ENCODE measurements at places on chromosomes 2 and 18.

DNA sequence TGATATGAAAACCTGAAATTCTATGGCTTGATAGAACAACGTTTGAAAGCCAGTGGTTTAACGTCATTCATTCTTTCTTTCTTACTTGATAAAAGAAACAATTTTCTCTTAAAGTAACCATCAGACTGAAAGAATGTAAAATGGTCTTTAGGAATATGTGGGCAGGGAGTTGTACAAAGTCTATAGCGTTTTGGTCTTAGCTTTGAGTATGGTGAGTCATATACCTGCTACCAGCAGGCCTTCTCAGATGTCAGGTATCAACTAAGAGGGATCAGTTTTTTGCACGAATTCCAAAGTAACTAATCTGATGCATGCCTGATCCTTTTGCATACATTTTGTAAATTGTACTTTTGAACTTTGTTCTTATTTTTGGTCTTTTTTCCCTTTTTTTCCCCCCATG is 101.5 kb upstream of the DSEL start:
- DNase-seq, result no peak

- peak; percentile 50 for DNase-seq
Observed at GRCh38 chr2:10947005-10947440, 35.3 kb downstream of the KCNF1 start.

DNA sequence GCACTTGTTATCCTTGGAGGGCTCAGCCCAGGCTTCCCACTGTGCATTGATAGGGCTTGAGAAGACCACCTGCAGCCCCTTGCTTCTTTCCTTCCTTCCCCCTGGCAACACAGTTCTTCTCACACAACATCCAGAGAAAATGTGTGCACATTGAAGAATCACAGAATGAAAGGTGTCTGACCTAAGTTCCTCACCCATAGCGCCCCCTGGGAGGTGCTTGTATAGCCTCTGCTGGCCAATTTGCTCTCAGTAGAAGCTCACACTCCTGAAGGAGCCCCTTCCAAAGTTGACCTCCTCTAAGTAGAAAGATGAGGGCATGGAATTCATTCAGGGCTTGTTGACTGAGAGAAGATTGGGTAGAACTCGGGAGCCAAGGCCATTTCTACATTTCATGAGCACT is 758.4 kb upstream of the KLHL29 start:
- DNase-seq, result no peak

DNA sequence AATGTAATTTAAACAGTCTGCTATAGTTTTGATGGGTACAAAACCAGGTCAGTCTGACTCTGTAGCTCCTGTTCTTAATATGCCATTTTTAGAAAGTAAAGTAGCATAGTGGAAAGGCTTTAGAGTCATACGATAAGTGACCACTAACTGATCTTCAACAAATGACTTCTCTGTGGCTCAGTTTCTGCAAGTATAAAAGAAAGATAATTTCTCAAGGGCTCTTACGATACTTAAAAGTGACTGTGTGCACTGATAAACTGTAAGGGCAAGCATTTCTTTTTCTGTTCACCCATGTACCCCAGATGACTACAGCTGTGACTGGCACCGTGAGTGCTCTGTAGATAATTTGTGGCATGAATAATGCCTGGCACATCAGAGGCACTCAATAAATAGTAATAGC is 178.7 kb downstream of the LCLAT1 start:
- no peak for DNase-seq

GRCh38 chr2:4947911-4948310 is 744.3 kb upstream of the SOX11 start:
- no peak for DNase-seq

GRCh38 chr2:159606287-159606686 is 10.1 kb downstream of the BAZ2B start:
- peak; percentile 29 for DNase-seq

GRCh38 chr2:127106457-127106990 is 430 bp downstream of the BIN1 start:
- DNase-seq, result peak; percentile 54

DNA sequence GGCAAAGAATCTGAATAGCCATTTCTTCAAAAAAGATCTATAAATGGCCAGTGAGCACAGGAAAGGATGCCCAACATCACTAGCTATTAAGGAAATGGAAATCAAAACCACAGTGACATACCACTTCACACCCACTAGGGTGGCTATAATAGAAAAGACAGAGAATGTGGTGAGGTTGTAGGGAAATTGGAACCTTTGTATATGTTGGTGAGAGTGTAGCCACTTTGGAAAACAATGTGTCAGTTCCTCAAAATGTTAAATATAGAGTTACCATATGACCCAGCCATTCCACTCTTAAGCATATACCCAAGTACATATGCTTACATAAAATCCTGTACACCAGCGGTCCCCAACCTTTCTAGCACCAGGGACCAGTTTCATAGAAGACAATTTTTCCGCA is 152.8 kb downstream of the SMAD2 start:
- DNase-seq, result no peak

DNA sequence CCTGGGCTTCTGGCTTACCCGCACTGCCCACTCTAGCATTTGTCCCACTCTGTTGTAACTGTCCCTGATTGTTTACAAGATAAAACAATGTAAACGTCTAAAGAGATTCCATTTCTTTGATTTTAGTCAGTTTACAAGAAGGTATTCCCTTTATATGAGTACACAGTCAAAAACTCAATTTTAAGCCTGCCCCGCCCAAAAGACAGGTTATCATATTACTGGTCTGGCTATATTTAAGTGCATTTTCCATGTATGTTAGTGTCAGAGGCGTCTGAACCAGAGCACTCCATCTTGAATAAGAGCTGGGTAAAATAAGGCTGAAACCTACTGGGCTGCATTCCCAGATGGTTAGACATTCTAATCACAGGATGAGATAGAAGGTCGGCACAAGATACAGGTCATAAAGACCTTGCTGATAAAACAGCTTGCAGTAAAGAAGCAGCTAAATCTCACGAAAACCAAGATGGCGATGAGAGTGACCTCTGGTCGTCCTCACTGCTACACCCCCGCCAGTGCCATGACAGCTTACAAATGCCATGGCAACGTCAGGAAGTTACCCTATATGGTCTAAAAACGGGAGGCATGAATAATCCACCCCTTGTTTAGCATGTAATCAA is 15.0 kb downstream of the GPR45 start:
- no peak for DNase-seq

DNA sequence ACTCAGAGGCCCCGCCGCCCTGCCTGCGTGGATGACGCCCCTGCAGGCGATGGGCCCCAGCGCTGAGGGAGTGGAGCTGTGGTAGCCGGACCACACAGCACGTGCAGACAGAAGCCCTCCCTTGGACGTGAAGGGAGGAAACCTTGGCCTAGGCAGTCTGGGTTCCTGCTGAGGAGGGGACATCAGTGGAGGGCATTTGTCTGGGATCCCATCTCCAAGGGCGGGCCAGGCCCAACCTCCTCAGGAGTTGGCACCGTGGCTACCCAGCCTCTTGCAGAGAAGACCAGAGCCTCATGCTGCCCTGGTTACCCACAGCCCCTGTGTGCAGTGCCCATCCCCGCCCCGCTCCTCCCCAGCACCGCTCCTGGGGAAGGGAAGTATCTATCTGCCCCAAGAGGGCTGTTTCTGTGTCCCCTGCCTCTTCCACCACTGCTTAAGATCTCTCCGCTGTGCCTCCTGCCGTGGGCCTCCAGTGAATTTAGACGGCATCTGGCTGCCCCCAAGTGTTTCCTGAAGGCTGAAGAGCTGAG is 241.8 kb downstream of the KLHL29 start:
- DNase-seq, result no peak

- DNase-seq, result no peak
Observed at GRCh38 chr2:98009887-98010760, 14.4 kb upstream of the TMEM131 start.

DNA sequence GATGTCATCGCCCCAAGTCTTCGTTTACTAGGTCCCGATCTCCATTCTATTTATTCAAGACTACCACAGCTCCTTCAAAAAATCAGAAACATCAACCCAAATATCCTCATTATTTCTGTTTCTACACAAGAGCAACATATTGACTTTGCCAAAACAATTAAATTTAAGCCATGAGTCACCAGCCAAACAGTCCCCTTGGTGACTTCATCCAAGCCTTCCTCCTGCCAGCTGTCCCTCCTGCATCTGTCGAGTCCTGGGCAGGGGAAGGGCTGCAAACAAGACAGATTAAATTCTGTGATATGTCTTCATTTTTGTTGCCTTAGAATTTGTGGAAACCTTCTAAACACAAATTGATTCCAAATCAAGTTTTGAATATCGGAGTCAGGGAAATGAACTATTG is 110.3 kb downstream of the SP3 start:
- DNase-seq, result no peak

DNA sequence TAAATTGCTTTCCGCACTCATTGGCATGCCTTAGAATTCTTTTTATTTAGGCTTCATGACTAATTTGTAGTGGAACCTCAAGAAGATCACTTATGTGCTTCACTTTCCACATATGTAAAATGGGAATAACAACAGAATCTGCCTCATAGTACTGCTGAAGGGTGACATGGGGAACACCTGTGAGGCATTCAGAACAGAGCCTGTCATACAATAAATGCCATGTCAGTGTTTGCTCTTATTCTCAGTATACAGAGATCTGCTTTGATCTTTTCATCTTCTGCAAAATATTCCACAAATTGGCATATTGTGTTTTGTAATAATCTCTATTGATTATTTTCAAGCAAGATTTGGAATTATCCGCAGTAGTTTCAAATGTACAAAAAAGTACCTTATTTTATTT is 17.4 kb upstream of the CPS1 start:
- no peak for DNase-seq

DNA sequence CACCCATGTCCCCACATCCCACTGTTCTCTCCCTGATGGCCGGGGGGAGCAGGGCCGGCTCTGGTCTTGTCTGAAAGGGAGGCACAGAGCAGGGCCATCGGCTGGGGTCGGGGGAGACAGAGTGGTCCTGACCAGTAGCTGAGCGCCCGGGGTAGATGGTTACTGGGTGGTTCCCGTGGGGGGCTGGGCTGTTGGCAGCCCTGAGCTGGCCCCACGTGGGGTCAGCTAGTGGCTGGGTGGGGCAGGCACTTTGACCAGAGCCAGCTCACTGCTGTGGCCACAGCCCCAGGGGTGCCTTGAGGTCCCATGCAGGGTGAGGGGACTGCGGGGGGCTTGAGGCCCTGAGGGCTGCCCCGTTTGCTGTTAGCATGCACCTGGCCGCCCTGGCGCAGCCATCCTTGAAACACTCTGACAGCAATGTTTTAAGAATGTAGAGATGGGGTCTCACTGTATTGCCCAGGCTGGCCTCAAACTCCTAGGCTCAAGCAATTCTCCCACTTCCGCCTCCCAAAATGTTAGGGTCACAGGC is 12.3 kb upstream of the NEU4 start:
- DNase-seq, result no peak

GRCh38 chr2:64260817-64261216 is 116.6 kb upstream of the PELI1 start:
- DNase-seq, result peak; percentile 51

DNA sequence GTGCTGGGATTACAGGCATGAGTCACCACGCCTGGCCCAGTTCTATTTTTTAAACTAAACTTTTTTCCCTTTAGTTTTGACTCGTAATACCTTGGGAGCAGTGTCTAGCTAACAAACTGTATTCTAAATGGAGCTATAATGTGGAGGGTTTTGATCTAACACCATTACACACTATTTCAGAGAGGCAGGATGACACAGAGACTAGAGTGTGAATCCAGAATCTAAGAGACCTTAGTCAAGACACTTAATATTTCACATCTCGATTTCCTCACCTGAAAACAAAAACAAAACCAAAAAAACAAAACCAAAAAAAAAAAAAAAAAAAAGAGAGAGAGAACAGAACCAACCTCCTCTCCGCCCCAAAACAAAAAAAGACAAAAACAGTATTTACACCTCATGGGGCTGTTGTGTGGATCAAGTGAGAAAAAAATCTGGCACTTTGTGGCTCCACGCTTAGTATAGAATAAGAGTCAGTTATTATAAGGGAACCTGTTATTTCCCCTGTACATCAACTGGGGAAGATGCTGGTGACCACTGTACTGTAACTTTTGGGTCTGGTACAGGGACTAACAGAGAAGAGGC is 31.3 kb downstream of the DARS1 start:
- DNase-seq, result no peak

DNA sequence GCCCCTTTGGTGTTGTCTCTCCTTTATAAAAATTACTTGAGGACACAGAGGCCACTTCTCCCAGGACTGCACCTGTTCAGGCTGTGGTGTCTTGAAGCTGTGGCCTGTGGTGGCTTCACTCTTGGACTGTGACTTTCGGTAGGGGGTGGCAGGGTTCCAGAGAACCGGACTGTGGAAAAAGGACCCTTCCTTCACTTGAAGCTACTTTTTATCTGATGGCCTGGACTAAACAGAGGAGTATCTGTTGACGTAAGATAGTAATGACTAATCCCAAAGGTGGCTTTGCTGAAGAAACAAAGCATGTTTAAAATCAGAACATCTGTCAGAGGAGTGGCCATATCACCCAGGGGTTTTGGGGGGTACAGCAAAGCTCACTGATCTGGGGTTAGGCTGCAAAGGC is 60.8 kb downstream of the CENPO start:
- DNase-seq, result peak; percentile 50

DNA sequence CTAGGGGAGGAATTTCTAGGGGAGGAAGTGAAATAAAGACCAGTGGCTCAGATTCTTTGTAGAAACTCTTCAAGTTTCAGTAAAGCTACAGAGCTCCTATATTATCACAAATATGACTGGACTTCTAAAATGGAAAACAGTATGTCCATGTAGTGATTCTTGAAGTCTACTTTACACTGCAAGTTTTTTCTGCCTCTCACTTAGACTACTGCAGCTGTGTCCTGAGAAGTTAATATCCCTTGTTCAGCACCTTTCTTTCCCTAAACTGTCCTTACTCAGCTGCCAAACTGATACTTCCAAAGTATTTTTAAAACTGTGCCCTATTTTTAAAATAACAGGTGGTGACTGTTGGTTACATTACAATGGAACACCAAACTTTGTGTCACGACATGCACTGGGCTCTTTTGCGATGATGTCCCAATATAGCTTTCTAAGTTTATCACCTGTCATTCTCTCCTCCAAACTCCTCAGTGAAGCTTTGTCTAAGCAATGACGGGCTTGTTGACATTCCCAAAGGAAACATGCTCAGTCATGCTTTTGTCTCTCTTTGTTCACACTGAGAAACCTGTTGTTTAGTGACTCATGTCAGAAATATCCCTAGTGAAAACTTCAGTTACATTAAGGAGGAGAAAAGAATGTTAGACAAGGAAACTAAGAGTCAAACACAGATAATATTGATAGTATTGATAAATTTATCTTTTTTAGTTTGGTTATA is 341.1 kb downstream of the ARL6IP6 start:
- peak; percentile 58 for DNase-seq

DNA sequence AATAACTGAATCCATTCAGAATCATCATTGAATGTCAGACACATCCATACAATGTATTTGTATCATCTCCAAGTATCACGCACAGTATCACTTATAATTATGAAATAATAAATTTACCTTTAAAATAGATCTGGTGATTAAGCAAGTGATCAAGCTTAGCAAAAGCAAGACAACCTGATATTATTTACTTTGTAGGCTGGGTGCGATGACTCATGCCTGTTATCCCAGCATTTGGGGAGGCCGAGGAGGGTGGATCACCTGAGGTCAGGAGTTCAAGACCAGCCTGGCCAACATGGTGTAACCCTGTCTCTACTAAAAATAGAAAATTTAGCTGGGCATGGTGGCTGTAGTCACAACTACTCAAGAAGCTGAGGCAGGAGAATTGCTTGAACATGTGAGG is 421.0 kb upstream of the NETO1 start:
- no peak for DNase-seq

GRCh38 chr18:73340135-73340977 is 472.6 kb upstream of the NETO1 start:
- DNase-seq, result peak; percentile 3

- no peak for DNase-seq
Observed at GRCh38 chr2:62229082-62229605, 33.2 kb downstream of the B3GNT2 start.

GRCh38 chr18:48733643-48734253 is 194.9 kb downstream of the CTIF start:
- DNase-seq, result no peak

Measured in mesenchymal stem cell (in vitro differentiated cells and primary cell).